Melanocyte of skin (primary cell): ENCODE measurements at places on chromosomes 13 and 19. TPM values are rescaled to one million over a fixed set of nuclear protein-coding genes. Genes with fewer than 3 reads are reported as not detected.

PRTN3 gene
- not detected in 2 replicates for total RNA-seq

PLK5 gene
- total RNA-seq: not detected in 2 replicates

ZNF256 gene
- 3.4 and 5.8 TPM in 2 replicates for total RNA-seq

GAPDHS gene
- total RNA-seq: 10.3 and 24.7 TPM in 2 replicates

ILF3 gene
- total RNA-seq: 163 and 174 TPM in 2 replicates

RASGRP4 gene
- total RNA-seq: not detected in 2 replicates

FBXO27 gene
- total RNA-seq: 4.0 and 8.0 TPM in 2 replicates

ZNF419 gene
- 12.7 and 15.3 TPM in 2 replicates for total RNA-seq

ZNF799 gene
- 2.5 and 2.8 TPM in 2 replicates for total RNA-seq

CFAP97D2 gene
- not detected in 2 replicates for total RNA-seq

SWSAP1 gene
- total RNA-seq: 1.4 and 2.9 TPM in 2 replicates

OR10H1 gene
- total RNA-seq: not detected in 2 replicates

C19orf33 gene
- not detected in 2 replicates for total RNA-seq

DOCK6 gene
- 5.7 and 9.3 TPM in 2 replicates for total RNA-seq

CBLC gene
- not detected in 2 replicates for total RNA-seq

ZNF565 gene
- 1.7 and 2.3 TPM in 2 replicates for total RNA-seq

MEIS3 gene
- total RNA-seq: 8.9 and 11.0 TPM in 2 replicates
